ENCODE measurements at places on chromosomes 2 and 18. TPM values are rescaled to one million over a fixed set of nuclear protein-coding genes. Genes with fewer than 3 reads are reported as not detected.

STAT4 gene
- 13.6 TPM for total RNA-seq

CENPA gene
- not detected for total RNA-seq

GRB14 gene
- 5.3 TPM for total RNA-seq

PROKR1 gene
- total RNA-seq: not detected

CNNM4 gene
- total RNA-seq: 3.1 TPM

SLC35F6 gene
- total RNA-seq: 34.5 TPM

TEX44 gene
- not detected for total RNA-seq

PDE1A gene
- total RNA-seq: 0.64 TPM

L3MBTL4 gene
- total RNA-seq: 1.9 TPM

IL37 gene
- total RNA-seq: not detected

INSIG2 gene
- 21.7 TPM for total RNA-seq

CXCR1 gene
- total RNA-seq: not detected

FBXO48 gene
- 0.24 TPM for total RNA-seq

TUBA3E gene
- not detected for total RNA-seq

SLC11A1 gene
- 1.4 TPM for total RNA-seq

DSG2 gene
- total RNA-seq: 136 TPM

TBR1 gene
- not detected for total RNA-seq

FLACC1 gene
- not detected for total RNA-seq

SH2D6 gene
- total RNA-seq: not detected

LIMS3 gene
- 2.1 TPM for total RNA-seq

KIF1A gene
- total RNA-seq: not detected

DPP10 gene
- not detected for total RNA-seq

PLCD4 gene
- 1.3 TPM for total RNA-seq

PIEZO2 gene
- 0.48 TPM for total RNA-seq

TMEM198 gene
- under 0.01 TPM for total RNA-seq

EML6 gene
- total RNA-seq: 0.48 TPM

IL36RN gene
- total RNA-seq: 8.4 TPM

Data from tracheal epithelial cell (primary cell).